ENCODE measurements at places on chromosomes 2 and 18. TPM values are rescaled to one million over a fixed set of nuclear protein-coding genes. Genes with fewer than 3 reads are reported as not detected.

DNAH7 gene
- total RNA-seq, result 0.94 TPM

REG1A gene
- not detected for total RNA-seq

NGEF gene
- 11.2 TPM for total RNA-seq

MARCO gene
- not detected for total RNA-seq

SCN7A gene
- total RNA-seq, result 14.3 TPM

CRYGC gene
- total RNA-seq, result not detected

IL37 gene
- total RNA-seq, result not detected

ALPP gene
- not detected for total RNA-seq

NCKAP5 gene
- 1.1 TPM for total RNA-seq

SERPINB12 gene
- not detected for total RNA-seq

CLEC4F gene
- total RNA-seq, result not detected

SESTD1 gene
- 33.7 TPM for total RNA-seq
